Heart right ventricle (tissue), 16 donors: ENCODE measurements at places on chromosomes 4 and X. TPM values are rescaled to one million over a fixed set of nuclear protein-coding genes. Genes with fewer than 3 reads are reported as not detected.

NBDY gene
- 28.4 TPM for total RNA-seq

GYG2 gene
- 0.32 TPM for total RNA-seq

SOD3 gene
- 49.2 TPM for total RNA-seq

C4orf36 gene
- 1.2 TPM for total RNA-seq

FAAH2 gene
- not detected for total RNA-seq

SH3BGRL gene
- 30.1 TPM for total RNA-seq

SPANXD gene
- total RNA-seq, result not detected

ATP2B3 gene
- total RNA-seq, result not detected

CT83 gene
- total RNA-seq, result not detected

PDCL2 gene
- not detected for total RNA-seq

MAGEA10 gene
- total RNA-seq, result not detected

SUPT20HL2 gene
- total RNA-seq, result not detected

SULT1B1 gene
- 0.44 TPM for total RNA-seq

DNA sequence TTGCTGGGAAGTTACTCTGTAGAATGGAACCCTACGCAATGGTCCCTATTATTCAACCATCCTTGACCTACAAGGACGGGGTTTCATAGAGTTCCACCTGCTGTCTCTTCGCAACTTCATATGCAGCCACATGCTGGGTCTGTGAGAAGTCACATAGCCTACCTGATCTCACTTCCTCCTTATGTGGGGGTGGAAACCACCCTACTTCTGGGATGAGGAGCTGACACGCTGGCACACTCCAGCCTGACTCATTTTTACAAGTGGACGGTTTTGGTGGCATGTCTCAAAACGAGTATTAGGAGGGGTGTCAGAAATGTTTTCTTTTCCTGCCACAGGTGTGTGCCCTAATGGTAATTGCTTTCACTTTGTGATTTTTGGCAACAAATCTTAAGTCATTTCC lies 36.8 kb upstream of the ARSD start:
- H3K4me3 ChIP-seq, result no peak overlapping the region
- no peak overlapping the region for H3K27ac ChIP-seq
- H3K36me3 ChIP-seq, result no peaks in the 10 kb centered on the region
- peaks cover 5% of the 10 kb centered on the region for H3K4me1 ChIP-seq

GRCh38 chr4:80610845-80611677 lies 275.5 kb downstream of the CFAP299 start:
- no peaks in the 10 kb centered on the region for H3K36me3 ChIP-seq
- no peaks in the 10 kb centered on the region for H3K27me3 ChIP-seq
- DNase-seq, result no peak
- no peak overlapping the region for H3K4me3 ChIP-seq

- DNase-seq, result no peak
- H3K36me3 ChIP-seq, result no peaks in the 10 kb centered on the region
- no peak overlapping the region for H3K4me3 ChIP-seq
- H3K4me1 ChIP-seq, result peaks cover 32% of the 10 kb centered on the region
- H3K27ac ChIP-seq, result no peak overlapping the region
- peaks cover 25% of the 10 kb centered on the region for H3K27me3 ChIP-seq
Measured at GRCh38 chrX:109704563-109704962, 28.5 kb downstream of the ACSL4 start.

- no peaks in the 10 kb centered on the region for H3K27me3 ChIP-seq
- no peak for DNase-seq
- no peak overlapping the region for H3K27ac ChIP-seq
Measured at GRCh38 chr4:143438710-143439109, 74.8 kb upstream of the SMARCA5 start.

GRCh38 chrX:125204681-125205132 lies 115.0 kb upstream of the TEX13C start:
- H3K4me1 ChIP-seq, result peaks cover 4% of the 10 kb centered on the region
- no peaks in the 10 kb centered on the region for H3K36me3 ChIP-seq
- H3K27me3 ChIP-seq, result no peaks in the 10 kb centered on the region

DNA sequence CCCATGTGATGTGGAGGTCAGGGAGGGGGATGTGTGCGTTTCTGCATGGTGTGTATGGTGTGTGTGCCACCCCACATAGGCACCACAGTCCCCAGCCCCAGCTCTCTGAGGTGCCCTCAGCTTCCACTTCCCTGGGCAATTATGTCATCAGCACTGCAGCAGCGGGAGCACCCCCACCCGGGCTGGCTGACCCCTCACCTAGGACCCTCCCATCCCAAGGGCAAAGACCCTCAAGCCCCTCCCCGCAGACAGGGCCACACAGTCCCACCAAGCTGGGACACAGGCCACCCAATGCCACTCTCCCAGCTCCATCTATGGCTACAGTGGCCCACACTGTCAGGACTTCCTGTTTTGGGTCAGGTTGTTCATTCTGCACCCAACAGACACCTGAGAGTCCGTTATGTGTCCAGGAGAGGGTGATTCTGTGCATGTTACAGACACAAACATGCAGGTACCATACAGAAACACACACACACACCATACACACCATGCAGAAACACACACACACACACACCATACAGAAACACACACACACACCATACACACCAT lies 75.2 kb downstream of the JAKMIP1 start:
- H3K27me3 ChIP-seq, result no peaks in the 10 kb centered on the region
- H3K4me3 ChIP-seq, result no peak overlapping the region
- no peaks in the 10 kb centered on the region for H3K4me1 ChIP-seq

GRCh38 chr4:1045193-1045594 lies 33.8 kb downstream of the FGFRL1 start:
- peaks cover 2% of the 10 kb centered on the region for H3K4me1 ChIP-seq
- H3K4me3 ChIP-seq, result no peak overlapping the region
- no peaks in the 10 kb centered on the region for H3K36me3 ChIP-seq
- H3K27ac ChIP-seq, result no peak overlapping the region
- H3K27me3 ChIP-seq, result peaks cover 53% of the 10 kb centered on the region
- no peak for DNase-seq

GRCh38 chr4:38078590-38079421 lies 118.6 kb downstream of the PTTG2 start:
- no peak overlapping the region for H3K27ac ChIP-seq
- H3K4me3 ChIP-seq, result no peak overlapping the region
- no peaks in the 10 kb centered on the region for H3K36me3 ChIP-seq

- no peak overlapping the region for H3K27ac ChIP-seq
- H3K27me3 ChIP-seq, result no peaks in the 10 kb centered on the region
- H3K4me1 ChIP-seq, result no peaks in the 10 kb centered on the region
- H3K36me3 ChIP-seq, result no peaks in the 10 kb centered on the region
- no peak for DNase-seq
- no peak overlapping the region for H3K4me3 ChIP-seq
Measured at GRCh38 chrX:114015966-114016365, 567.9 kb upstream of the HTR2C start.

- H3K27me3 ChIP-seq, result no peaks in the 10 kb centered on the region
- H3K27ac ChIP-seq, result no peak overlapping the region
- DNase-seq, result no peak
- H3K4me3 ChIP-seq, result no peak overlapping the region
Measured at GRCh38 chrX:71603618-71604017, 14.7 kb downstream of the CXCR3 start.

- no peak for DNase-seq
- no peak overlapping the region for H3K27ac ChIP-seq
- H3K4me1 ChIP-seq, result no peaks in the 10 kb centered on the region
Measured at GRCh38 chr4:80172203-80172602, 25.1 kb upstream of the PRDM8 start.

GRCh38 chr4:31917334-31917733 lies 1197.2 kb downstream of the PCDH7 start:
- H3K4me3 ChIP-seq, result no peak overlapping the region
- H3K27ac ChIP-seq, result no peak overlapping the region
- DNase-seq, result no peak
- no peaks in the 10 kb centered on the region for H3K4me1 ChIP-seq

DNA sequence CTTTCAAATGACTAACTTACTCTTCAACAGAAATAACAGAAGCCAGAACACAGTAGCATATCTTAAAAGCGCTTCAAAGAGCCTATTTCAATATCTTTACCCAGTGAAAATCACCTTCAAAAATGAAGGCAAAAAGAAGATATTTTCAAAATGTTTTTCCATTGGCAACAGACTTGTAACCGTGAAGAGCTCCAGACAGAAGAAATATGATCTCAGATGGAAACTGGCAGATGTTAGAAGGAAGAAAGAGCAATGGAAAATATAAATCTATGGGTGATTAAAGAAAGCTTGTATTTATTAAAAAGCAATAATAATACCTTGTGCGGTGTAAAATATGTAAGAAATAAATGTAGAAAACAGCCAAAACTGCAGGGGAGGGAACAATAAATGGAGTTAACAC lies 35.7 kb downstream of the PRKG2 start:
- no peak for DNase-seq
- H3K27me3 ChIP-seq, result no peaks in the 10 kb centered on the region
- H3K4me3 ChIP-seq, result no peak overlapping the region
- H3K36me3 ChIP-seq, result no peaks in the 10 kb centered on the region
- no peaks in the 10 kb centered on the region for H3K4me1 ChIP-seq
- H3K27ac ChIP-seq, result no peak overlapping the region

DNA sequence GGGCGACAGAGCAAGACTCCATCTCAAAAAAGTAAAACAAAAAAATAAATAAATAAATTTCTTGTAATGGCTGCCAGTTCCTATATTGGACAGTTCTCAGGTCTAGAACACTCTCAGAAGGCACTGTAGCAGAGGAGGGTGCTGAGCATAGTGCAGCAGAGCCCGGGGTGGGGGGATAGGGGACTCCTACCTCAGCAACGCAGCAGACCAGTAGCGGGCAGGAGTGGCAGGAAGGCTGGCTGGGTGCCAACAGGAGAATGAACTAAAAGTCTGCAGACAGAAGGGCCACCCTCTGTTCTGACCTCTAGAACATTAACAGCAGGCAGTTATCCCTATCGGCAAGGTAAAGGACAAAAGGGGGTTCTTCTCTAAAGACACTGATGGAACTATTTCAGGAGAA lies 20.2 kb downstream of the PDK3 start:
- DNase-seq, result no peak
- no peaks in the 10 kb centered on the region for H3K4me1 ChIP-seq
- H3K4me3 ChIP-seq, result no peak overlapping the region
- no peak overlapping the region for H3K27ac ChIP-seq

DNA sequence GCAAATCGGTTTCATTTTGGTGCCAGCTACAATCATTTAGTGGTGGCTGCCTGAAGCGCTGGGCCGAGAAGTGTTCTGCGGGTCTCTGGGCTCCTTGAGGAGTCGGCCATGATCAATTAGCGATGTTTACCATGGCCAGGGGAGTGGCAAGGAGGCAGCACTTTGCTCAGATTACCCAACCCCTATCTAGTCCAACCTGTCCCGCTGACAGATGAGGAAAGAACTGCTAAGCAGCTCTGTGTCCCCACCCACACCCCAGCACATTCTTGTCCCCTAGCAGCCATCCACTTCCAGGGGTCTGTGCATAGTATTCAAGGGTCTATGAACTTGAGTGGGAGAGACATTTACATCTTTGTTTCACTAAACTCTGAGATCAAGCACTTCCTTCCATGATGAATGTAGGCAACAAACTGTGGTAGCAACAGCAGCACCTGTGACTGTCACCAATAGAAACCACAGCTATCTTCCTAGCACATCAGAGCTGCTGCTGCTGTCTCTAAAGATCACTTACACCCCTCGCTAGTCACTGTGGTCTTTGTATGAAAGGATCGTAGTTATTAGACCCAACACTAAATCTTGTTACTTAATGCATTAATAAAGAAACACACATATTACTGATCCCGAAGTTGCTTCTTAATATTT lies 331.6 kb downstream of the BCOR start:
- H3K36me3 ChIP-seq, result no peaks in the 10 kb centered on the region
- no peaks in the 10 kb centered on the region for H3K4me1 ChIP-seq
- H3K27me3 ChIP-seq, result no peaks in the 10 kb centered on the region
- H3K4me3 ChIP-seq, result no peak overlapping the region

- H3K4me1 ChIP-seq, result no peaks in the 10 kb centered on the region
- H3K36me3 ChIP-seq, result no peaks in the 10 kb centered on the region
- no peak overlapping the region for H3K27ac ChIP-seq
- H3K4me3 ChIP-seq, result no peak overlapping the region
- no peaks in the 10 kb centered on the region for H3K27me3 ChIP-seq
- DNase-seq, result no peak
Measured at GRCh38 chr4:104870495-104871233, 276.0 kb upstream of the TET2 start.

GRCh38 chr4:39367166-39367565 lies 1.0 kb upstream of the RFC1 start:
- peaks cover 21% of the 10 kb centered on the region for H3K4me1 ChIP-seq
- H3K36me3 ChIP-seq, result no peaks in the 10 kb centered on the region
- no peak overlapping the region for H3K27ac ChIP-seq
- no peak for DNase-seq
- no peaks in the 10 kb centered on the region for H3K27me3 ChIP-seq

DNA sequence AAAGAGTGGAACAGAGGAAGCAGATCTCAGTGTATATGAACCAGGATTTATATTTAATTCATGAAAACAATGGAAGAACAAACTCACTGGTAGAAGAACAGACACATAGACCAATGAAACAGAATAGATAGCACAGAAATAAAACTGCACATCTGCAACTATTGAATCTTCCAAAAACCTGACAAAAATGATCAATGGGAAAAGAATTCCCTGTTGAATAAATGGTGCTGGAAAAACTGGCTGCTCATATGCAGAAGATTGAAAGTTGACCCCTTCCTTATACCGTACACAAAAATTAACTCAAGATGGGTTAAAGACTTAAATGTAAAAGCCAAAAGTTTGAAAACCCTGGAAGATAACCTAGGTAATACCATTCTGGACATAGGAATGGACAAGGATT lies 391.0 kb downstream of the MAGEB5 start:
- no peak for DNase-seq
- no peak overlapping the region for H3K27ac ChIP-seq
- no peaks in the 10 kb centered on the region for H3K4me1 ChIP-seq
- H3K4me3 ChIP-seq, result no peak overlapping the region

- no peaks in the 10 kb centered on the region for H3K36me3 ChIP-seq
- H3K27me3 ChIP-seq, result no peaks in the 10 kb centered on the region
- H3K4me3 ChIP-seq, result no peak overlapping the region
- no peaks in the 10 kb centered on the region for H3K4me1 ChIP-seq
- no peak for DNase-seq
- no peak overlapping the region for H3K27ac ChIP-seq
Measured at GRCh38 chr4:88940506-88940905, 116.5 kb downstream of the FAM13A start.
